ENCODE measurements at places on chromosomes 5 and 9. TPM values are rescaled to one million over a fixed set of nuclear protein-coding genes. Genes with fewer than 3 reads are reported as not detected.

Gene SPINK7
- not detected for total RNA-seq

Gene NR5A1
- total RNA-seq: not detected

Gene ROPN1L
- total RNA-seq: 2.2 TPM

Gene IFNE
- 2.3 TPM for total RNA-seq

Gene CCDC192
- total RNA-seq: not detected

Gene SPRY4
- total RNA-seq: 5.6 TPM

Data from A549 treated with CpdA at 1 μM for 4 hours (cell line).